ENCODE measurements at places on chromosomes 3 and 15.

DNA sequence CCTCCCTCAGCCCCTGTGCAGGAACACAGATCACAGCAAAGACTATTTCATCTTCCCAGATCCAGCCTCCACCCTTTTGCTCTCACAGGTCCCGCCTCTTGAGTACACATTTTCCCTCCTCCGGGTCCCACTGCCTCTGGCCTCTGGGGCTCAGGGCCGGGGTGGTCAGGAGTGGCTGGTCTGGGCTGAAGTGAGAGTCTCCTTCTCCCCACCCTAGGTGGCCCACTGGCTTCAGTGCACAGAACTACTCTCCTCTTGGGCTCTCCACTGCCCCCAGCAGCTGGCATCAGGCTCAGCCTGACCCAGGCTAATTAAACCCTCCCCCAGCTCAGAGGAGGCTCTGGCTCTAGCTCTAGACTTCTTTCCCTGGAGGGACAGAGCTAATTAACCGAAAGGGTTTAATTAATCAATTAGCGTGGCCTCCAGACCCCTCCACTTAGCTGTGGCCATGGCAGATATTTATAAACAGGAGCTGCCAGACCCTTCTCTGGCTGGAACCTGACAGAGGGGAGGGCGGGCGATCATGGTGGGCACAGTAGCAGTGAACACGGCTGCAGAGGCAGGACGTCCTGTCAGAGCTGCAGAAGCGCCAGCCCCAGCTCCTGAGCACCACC lies 15.1 kb downstream of the DUSP7 start:
- DNase-seq: no peak

GRCh38 chr3:45861043-45861719 lies 19.3 kb upstream of the LZTFL1 start:
- DNase-seq: no peak

- DNase-seq: peak; percentile 68
These were observed 12.9 kb downstream of the VPS18 start for GRCh38 chr15:40906991-40907802.

DNA sequence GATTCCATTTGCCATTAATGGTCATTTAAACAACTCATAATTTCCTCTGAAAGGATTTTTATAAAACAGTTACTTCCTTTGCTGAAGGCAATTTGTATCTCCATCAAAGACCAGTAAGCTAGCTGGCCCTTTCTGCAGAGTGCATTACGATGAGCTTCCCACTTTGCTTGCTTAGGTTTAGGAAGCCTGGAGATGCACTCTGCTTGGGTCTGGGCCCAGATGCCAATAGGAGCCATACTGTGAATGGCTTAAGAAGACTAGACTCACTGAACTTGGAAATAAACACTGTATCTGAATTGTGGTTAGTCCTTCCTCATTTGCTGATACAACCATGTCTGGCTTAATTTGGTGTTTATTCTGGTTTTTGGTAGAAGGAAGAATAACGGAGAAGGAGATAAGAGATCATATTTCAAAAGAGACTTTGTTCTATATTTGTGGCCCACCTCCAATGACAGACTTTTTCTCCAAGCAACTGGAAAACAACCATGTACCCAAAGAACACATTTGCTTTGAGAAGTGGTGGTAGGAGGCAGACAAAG lies 38.1 kb downstream of the OXNAD1 start:
- no peak for DNase-seq

GRCh38 chr3:106913111-106913698 lies 464.0 kb upstream of the CCDC54 start:
- DNase-seq: no peak

- DNase-seq: no peak
These were observed 36.9 kb upstream of the CLRN1 start for GRCh38 chr3:151009430-151009829.

DNA sequence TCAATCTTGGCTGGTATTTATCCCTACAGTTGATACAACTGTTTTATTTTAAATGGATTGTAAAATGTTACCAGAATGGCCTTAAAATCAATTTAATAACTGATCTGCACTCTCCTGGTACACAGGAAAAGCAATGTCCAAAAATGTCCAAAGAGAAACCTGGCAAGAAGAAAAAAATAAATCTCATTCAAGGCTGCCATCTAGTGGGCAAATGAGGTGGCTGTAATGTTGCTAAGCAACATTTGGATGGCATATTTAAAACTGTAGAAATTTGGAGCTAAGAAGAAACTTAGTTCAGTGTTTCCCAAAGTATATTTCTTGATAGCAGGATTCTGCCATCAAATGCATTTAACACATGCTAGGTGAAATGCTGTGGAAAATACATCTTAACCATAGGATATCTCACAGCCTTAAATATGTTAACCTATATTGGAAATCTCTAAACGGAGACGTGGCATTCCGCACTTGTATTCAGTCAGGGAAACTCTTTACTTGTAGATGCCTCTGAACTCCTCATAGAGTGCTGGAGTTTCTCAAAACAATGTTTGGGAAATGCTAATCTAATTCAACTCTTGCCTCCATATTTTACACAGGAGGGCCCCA lies 216.8 kb downstream of the ERC2 start:
- peak; percentile 11 for DNase-seq

GRCh38 chr3:34312684-34313083 lies 514.3 kb downstream of the PDCD6IP start:
- DNase-seq: no peak

DNA sequence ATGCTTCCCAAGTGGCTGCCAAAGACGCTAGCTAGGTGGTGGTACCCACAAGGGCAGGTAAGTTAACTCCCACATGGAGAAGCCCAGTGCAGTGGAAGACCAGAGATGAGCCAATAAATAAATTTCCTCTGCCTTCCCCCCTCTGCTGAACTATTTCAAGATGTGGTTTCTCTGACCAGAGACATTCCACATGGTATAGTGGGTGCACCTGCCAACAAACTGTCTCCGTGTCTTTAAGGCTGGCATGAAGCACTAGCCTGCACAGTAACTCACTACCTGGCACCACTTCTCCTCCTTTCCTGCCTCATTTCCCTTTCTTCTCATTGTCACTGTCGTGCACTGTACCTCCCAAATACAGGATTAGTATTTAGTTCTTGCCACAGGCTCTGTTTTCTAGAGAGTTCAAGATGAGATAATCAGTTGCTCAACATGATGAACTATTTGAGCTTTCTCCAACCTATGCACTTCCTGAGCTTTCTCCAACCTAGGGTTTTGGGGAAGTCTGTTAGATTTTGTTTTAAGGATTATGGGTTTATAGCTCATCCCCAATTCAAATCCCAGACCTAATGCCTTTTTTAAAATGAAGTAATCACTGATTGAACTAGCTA lies 8.4 kb upstream of the CRTAP start:
- no peak for DNase-seq

DNA sequence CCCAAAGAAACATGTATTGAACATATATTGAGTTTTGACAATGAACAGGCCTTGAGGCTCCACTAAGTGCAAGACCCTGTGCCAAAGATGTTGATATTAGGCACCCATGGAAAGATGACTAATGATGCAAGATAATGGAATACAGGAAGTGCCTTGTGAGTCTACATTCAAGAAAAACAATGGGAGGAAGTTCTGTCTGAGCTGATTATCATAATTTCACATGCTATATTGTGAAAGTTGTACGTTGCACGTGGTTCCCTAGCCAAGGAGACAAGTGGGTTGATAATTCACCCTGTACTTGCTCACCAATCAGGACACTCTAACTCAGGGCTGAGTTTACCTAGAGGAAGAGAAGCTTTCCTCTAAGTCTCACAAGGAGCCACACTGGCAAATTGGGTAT lies 186.9 kb upstream of the STAC start:
- no peak for DNase-seq

GRCh38 chr3:146638718-146639117 lies 33.6 kb upstream of the PLSCR5 start:
- no peak for DNase-seq

- DNase-seq: no peak
These were observed 1271.9 kb downstream of the ZPLD1 start for GRCh38 chr3:103706671-103707070.

- DNase-seq: no peak
These were observed 173.7 kb upstream of the ONECUT1 start for GRCh38 chr15:52963865-52964264.

DNA sequence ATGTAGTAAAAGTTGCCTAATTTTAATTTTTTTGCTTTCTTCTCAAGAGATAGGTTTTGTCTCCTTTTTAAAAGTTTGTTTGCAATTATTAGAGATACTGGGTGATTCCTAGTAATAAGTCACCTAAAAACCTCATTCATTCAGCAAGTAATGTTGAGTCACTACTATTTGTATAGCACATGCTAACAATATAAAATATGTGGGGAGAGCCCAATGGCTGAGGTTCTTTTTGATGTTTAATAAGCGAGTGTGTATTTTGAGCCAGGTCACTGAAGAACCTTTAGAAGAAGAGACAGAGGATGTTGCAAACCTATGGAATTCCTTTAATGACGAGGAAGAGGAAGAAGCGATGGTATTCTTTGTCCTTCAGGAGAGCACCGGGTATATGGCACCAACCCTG lies 123.7 kb upstream of the CHRM5 start:
- DNase-seq: no peak

- DNase-seq: no peak
These were observed 388.4 kb upstream of the NDN start for GRCh38 chr15:24075420-24076089.

GRCh38 chr15:90706394-90707327 lies 10.5 kb upstream of the BLM start:
- no peak for DNase-seq

GRCh38 chr3:141415953-141416352 lies 47.6 kb downstream of the ZBTB38 start:
- no peak for DNase-seq

- DNase-seq: no peak
These were observed 281.0 kb downstream of the KLF13 start for GRCh38 chr15:31607656-31608055.

GRCh38 chr3:126685021-126685420 lies 19.0 kb upstream of the CHCHD6 start:
- no peak for DNase-seq

DNA sequence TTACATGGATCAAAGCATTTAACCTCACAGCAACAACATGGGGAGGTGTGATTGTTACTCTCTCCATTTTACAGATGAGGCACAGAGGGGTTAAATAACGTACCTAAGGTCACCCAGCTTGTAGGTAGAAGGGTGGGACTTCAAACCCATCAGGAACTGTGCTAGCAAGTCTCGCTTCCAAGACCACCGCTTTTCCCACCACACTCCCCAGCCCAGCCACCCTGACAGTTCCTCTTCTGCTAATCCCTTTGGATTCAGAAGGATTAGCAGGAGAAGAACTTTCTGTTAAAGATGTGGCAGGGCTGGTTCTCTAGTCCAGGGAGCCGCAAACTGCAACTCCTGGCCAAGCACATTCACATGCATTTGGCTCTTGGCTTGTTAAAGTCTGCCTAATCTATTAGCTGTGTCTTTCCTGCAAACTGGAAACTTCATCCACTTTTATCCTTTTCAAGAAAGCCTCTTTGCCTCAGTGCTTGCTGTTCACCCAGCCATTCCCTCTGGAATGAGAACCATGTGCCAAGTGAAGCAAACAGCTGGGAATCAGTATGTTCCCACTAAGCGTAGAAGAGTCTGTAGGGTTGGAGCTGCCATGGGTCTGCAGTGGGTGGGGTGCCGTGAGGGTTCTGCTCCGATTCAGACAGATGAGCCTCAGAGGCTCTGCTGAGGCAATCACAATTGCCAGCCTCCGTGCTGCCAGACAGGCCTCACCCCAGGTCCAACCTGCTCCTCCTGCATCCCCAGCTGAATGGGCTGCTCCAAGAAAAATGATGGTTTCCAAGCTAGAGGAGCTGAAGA lies 44.6 kb downstream of the POMGNT2 start:
- DNase-seq: no peak

DNA sequence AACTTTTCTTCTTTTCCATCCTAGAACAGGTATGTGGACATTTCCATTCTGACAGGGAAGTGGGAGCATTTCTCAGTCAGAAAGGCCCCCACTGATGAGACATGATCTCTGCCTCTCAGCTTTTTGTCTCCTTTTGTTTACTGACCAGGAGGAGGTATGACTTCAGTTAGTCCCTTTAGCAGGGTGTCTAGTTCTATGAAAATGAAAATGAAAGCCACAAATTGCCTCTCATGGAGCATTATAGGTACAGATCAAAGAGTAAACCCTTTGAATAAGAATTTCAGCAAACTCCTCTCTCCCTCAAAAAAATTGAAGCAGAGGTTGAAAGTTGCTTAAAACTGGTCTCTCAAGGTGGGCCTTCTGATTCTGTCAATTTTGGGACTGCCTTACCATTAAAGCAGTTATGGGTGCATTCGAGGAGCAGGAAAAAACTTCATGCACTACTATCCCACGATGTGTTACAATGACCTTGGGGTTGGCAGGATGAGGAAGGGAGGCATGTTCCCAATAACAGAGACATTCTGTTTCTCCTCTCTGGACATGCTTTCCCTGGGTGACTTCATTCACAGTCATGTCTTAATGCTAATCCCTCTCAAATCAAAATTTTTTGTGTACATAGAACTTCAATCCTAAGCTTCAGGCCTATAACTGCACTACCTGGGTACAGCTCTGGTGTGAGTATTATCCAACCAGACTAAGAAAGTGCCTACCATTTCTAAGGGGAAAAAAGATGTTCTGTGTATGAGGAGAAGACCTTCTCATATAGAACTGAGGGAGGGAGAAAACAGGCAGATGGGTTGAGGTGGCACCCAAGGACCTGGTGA lies 50.6 kb upstream of the TBC1D23 start:
- DNase-seq: peak; percentile 38

DNA sequence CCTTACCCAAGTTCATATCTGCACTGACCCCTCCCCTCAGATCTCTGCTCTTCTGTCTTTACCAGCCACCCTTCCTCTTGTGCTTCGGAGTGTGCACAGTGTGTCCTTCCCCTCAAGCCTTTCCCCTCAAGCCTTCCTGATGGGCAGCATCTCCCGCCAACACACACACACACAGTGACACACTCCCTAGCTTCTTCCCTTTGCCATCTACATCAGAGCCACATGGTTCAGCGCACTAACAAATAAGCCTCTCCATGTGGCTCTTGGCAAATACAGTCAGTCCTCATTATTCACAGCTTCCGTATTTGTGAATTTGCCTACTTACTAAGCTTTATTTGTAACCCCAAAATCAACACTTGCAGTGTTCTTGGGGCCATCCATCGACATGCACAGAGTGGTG lies 37.5 kb downstream of the SH3BP5 start:
- no peak for DNase-seq

GRCh38 chr3:195255176-195255500 lies 15.8 kb downstream of the XXYLT1 start:
- DNase-seq: no peak

GRCh38 chr15:39180483-39180933 lies 400.4 kb upstream of the THBS1 start:
- no peak for DNase-seq

- no peak for DNase-seq
These were observed 94.2 kb downstream of the FOXP1 start for GRCh38 chr3:71489315-71489761.

- DNase-seq: no peak
These were observed 234.1 kb downstream of the MEX3B start for GRCh38 chr15:81811736-81812135.

DNA sequence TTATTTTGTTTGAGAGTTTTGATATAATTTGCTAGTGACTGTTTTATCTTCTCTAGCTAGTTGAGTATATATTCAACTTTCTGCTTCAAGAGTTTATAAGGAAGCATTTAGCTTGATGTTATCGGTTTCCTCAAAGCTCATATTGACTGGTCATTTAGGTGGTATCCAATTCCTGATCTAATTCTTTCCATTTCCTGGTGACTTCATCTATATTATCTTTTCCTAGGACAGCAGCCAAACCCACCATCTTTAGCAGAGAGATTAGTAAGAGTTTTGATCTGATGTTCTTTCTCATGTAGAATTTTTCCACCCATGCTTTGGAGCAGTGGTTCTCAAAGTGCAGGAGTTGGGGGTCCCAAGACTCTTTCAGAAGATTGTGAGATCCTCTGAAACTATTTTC lies 148.6 kb upstream of the STT3B start:
- DNase-seq: no peak

GRCh38 chr3:135040321-135041240 lies 245.5 kb downstream of the EPHB1 start:
- no peak for DNase-seq

Measured in NCI-H774 (cell line).